ENCODE measurements at places on chromosomes 1 and 21. TPM values are rescaled to one million over a fixed set of nuclear protein-coding genes. Genes with fewer than 3 reads are reported as not detected.
A peak's percentile ranks its signal among the peaks of the same experiment; 100 is the strongest.

Gene PRRX1
- not detected for total RNA-seq

Gene RNU1-4
- 1,539 TPM for total RNA-seq

Gene C1orf185
- total RNA-seq, result not detected

GRCh38 chr1:217333939-217334338 lies 297.0 kb downstream of the GPATCH2 start:
- H3K27me3 ChIP-seq, result peaks cover 5% of the 10 kb centered on the region
- no peak overlapping the region for H3K4me3 ChIP-seq
- peak; percentile 79 for DNase-seq
- no peaks in the 10 kb centered on the region for H3K36me3 ChIP-seq
- H3K27ac ChIP-seq, result no peak overlapping the region

DNA sequence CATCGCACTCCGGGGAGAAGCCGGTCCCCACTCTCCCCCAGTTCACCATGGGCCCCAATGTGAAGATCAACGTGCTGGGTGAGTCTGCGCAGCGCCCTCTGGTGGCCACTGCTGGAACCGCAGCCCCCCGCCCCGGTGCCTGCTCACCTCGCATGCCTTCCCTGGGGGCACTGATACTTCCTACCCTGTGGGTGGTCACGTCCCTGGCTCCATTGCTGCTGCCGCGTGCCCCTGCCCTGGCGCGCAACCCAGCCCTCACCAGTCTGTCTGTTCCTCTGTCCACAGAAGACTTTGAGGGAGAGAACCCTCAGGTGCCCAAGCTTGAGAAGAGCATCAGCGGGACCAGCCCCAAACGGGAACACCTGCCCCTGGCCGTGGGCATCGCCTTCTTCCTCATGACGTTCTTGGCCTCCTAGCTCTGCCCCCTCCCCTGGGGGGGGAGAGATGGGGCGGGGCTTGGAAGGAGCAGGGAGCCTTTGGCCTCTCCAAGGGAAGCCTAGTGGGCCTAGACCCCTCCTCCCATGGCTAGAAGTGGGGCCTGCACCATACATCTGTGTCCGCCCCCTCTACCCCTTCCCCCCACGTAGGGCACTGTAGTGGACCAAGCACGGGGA lies 7.6 kb downstream of the EFNA3 start:
- H3K27ac ChIP-seq, result no peak overlapping the region
- H3K4me1 ChIP-seq, result peaks cover 30% of the 10 kb centered on the region
- H3K27me3 ChIP-seq, result peaks cover 10% of the 10 kb centered on the region
- DNase-seq, result peak; percentile 77

DNA sequence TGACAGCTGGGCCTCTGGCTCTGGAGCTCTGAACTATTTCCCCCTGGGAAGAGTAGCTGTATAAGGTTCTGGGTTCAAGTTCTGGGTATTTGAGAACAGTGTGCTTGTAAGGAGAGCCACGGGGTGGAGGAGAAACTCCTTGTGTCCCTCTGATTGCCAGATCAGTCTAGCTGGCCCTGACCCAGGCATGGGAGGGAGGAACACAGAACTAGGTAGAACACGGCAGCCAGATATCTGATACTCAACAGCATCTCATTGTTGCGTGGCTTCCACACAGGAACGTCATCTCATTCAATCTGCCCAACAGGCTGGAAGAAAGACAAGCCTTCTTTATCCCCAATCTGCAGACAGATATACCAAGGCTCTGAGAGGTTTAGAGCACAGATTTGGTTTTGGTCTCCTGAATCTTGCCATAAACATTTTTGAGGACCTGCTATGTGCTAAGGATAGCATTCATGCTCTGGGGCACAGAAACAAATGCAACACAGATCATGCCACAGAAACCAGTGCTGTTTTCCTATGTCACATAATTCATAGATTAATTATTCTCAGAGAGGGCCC lies 83.8 kb downstream of the PLXNA2 start:
- H3K4me1 ChIP-seq, result peaks cover 29% of the 10 kb centered on the region
- DNase-seq, result no peak
- H3K27me3 ChIP-seq, result no peaks in the 10 kb centered on the region
- peaks cover 13% of the 10 kb centered on the region for H3K36me3 ChIP-seq

GRCh38 chr1:179702946-179703539 lies 40.0 kb upstream of the FAM163A start:
- no peak overlapping the region for H3K4me3 ChIP-seq
- peaks cover 17% of the 10 kb centered on the region for H3K27me3 ChIP-seq
- H3K36me3 ChIP-seq, result no peaks in the 10 kb centered on the region
- H3K4me1 ChIP-seq, result no peaks in the 10 kb centered on the region

- no peaks in the 10 kb centered on the region for H3K4me1 ChIP-seq
- DNase-seq, result no peak
- peaks cover 23% of the 10 kb centered on the region for H3K27me3 ChIP-seq
- no peak overlapping the region for H3K4me3 ChIP-seq
- no peak overlapping the region for H3K27ac ChIP-seq
Measured at GRCh38 chr1:211155040-211155439, 21.1 kb upstream of the KCNH1 start.

DNA sequence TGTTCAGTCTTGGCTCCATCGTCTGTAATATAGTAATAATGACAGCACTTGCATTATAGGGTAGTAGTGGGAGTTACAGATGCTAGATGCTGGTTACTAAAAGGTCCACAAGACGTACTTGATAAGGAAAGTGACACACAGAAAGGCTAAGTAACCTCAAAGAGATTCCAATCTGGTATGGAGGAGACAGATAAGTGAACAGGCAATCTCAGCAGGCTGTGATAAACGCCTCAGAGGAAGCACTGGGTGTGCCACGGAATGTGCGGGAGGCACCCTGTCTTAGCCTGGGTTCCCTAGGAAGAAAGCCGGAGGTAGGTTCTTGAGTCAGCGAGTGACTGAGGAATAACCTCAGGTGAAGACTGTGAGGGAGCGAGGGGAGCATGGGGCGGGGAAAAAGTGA lies 4.6 kb upstream of the CTPS1 start:
- no peak for DNase-seq
- H3K27me3 ChIP-seq, result no peaks in the 10 kb centered on the region
- H3K4me3 ChIP-seq, result no peak overlapping the region
- H3K27ac ChIP-seq, result no peak overlapping the region

- H3K4me1 ChIP-seq, result no peaks in the 10 kb centered on the region
- H3K4me3 ChIP-seq, result no peak overlapping the region
- peaks cover 11% of the 10 kb centered on the region for H3K27me3 ChIP-seq
- H3K27ac ChIP-seq, result no peak overlapping the region
Measured at GRCh38 chr1:66210635-66211244, 323.2 kb upstream of the SGIP1 start.

GRCh38 chr1:210151052-210151672 lies 81.4 kb upstream of the SERTAD4 start:
- DNase-seq, result no peak
- no peaks in the 10 kb centered on the region for H3K27me3 ChIP-seq
- peaks cover 6% of the 10 kb centered on the region for H3K4me1 ChIP-seq

GRCh38 chr1:172815740-172816139 lies 156.8 kb downstream of the FASLG start:
- peak; percentile 9 for DNase-seq
- H3K36me3 ChIP-seq, result no peaks in the 10 kb centered on the region
- no peak overlapping the region for H3K27ac ChIP-seq
- H3K27me3 ChIP-seq, result no peaks in the 10 kb centered on the region
- H3K4me3 ChIP-seq, result no peak overlapping the region

GRCh38 chr1:100348549-100349144 lies 3.7 kb upstream of the CDC14A start:
- DNase-seq, result no peak
- H3K4me3 ChIP-seq, result no peak overlapping the region
- no peaks in the 10 kb centered on the region for H3K36me3 ChIP-seq
- H3K27me3 ChIP-seq, result no peaks in the 10 kb centered on the region
- H3K4me1 ChIP-seq, result peaks cover 5% of the 10 kb centered on the region
